Osteoblast (primary cell): ENCODE measurements at places on chromosomes 1 and 21.

- DNase-seq: no peak
Observed at GRCh38 chr1:243483952-243484351, 228.1 kb downstream of the SDCCAG8 start.

DNA sequence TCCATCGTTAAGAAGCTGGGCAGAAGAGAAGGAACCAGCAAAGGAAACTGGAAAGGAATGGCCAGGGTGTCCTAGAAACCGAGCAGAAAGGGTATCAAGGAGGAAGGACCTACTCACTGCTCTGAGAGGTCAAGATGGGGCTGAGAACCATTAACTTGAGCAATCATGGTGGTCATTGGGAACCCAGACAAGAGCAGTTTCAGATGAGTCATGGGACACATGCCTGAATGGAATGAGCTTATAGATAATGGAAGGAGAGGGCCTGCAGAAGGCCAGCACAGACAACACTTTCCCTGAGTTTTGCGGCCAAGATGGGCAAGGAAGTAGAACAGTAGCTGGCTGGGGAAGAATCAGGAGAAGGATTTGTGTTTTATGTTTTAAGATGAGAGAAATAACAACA is 383.2 kb downstream of the KIF26B start:
- DNase-seq: no peak

DNA sequence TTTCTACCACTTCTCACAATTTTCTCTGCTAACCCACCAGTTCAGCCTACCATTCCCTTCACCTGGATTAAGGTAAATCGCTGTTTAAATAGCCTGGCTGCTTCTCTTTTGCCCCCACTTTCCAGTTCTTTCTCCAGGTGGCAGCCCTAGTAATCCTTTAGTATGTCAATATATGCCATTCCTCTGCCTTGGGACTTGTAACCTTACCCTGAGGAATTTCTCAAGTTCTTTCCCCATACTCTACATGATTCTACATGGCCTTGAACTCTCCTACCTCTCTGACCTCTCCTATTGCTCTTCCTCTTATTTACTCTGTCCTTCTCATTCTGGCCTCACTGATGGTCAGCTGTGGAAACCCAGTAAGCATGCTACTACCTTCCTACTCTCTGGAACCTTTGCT is 546.0 kb downstream of the PLA2G4A start:
- peak; percentile 19 for DNase-seq

DNA sequence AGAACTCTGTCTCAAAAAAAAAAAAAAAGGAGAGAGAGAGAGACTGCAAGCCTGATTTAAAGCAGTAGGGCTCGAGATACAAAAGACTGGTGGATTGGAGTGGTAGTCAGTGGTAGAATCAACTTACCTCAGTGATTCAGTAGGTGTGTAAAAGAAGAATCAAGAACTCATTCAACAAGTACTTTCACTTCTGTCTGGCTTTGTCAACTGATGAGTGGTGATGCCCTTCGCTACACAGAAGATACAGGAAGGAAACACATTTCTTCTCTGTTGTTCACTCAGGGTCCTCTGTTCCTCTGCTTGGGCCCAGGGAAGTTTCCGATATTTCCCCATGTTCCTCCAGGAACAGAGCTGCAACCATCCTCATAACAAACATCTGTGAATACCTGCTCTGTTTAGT is 68.6 kb upstream of the COG2 start:
- DNase-seq: no peak

DNA sequence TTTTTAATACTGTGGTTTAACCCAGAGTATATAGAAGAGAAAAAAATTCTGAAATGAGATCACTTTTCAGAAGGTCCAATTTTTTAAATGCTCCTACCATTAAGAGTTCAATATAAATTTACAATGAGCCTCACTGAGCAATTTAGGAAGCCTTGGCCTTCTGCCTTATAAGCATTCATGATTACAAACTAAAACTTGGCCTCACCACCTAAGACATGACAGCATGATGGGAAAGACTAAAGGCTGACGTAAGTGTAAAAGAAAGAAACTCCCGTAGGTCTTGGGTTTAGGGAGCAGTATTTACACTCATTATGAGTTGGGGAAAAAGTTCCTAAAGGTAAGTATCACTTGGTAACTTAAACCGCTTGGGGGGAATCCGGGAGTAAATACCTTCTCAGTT is 70.7 kb upstream of the ESRRG start:
- DNase-seq: no peak

- DNase-seq: peak; percentile 74
Observed at GRCh38 chr1:111621050-111621449, 1.5 kb downstream of the RAP1A start.

DNA sequence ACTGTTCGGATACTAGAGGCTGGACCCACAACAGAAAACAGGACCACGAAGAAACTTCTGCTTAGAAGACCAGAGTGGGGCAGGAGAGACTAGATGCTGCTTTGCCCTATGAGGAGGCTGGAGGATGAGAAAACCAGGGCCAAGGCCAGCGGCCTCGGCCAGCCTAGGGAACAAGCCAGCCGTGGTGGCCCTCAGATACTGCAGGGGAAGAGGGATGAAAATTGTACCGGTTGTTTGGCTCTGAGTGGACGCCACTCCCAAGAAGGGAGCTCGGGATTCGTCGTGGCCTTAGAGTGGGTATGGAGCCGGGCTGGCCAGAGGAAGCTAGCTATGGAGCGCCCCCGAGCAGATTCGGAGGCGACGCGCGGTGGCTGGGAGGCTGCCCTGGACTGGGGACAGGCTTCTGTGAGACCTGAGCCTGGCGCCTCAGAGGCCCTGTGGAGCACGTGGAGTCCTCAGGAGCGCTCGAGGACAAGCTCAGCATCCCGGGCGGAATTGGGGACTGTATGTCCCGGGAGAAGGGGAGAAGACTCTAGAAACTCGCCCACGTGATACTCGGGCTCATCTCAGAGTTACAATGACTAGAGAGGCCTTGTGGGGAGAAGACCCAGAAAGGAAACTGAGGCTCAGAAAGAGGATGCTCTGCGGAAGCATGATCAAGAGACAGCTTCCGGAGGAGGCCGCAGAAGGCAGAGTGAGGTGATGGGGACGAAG is 2.8 kb downstream of the PRRX1 start:
- DNase-seq: no peak

GRCh38 chr1:153578936-153579335 is 13.3 kb upstream of the S100A2 start:
- peak; percentile 52 for DNase-seq

DNA sequence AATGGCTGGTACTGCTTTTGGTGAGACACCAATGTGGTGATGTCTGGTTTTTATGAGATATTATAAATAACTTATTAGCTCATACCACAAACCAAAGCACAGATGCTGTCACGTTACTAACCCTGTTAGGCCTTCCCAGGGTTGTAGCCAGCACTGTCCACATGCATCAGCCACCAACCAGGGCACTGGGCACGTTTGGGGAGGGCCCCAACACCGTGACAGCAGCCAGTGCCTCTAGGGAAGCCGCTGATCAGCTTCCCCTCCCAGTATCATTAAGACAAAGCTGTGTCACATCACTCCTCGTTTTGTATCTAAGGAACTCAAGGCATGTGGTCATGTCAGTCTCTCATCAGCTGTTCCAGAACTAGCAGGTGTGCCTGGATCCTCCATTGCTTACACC is 13.9 kb downstream of the URB1 start:
- peak; percentile 30 for DNase-seq

- DNase-seq: no peak
Observed at GRCh38 chr1:70896224-70896623, 151.4 kb downstream of the PTGER3 start.

- no peak for DNase-seq
Observed at GRCh38 chr1:29709704-29710280, 473.5 kb downstream of the PTPRU start.

DNA sequence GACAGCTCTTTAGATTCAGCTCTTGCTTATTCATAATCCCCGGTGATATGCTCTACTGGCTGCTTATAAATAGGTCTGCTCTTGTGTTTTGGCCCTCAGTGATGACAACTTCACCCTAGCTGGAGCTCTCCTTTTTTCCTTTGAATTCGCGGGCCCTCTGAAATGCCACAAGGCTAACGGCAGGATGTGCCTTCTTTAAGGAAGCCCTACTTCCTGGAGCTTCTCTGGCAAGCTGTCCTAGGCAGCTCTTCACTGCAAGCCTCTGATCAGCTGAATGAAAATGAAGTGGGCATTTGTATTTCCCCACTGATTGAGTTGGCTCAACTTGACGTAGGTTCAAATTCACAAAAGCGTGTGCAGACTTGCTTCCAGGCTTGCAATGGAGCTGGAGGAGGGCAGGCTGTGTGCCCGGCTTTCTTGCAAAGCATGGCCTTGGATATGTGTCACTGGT is 22.2 kb downstream of the SGIP1 start:
- no peak for DNase-seq

DNA sequence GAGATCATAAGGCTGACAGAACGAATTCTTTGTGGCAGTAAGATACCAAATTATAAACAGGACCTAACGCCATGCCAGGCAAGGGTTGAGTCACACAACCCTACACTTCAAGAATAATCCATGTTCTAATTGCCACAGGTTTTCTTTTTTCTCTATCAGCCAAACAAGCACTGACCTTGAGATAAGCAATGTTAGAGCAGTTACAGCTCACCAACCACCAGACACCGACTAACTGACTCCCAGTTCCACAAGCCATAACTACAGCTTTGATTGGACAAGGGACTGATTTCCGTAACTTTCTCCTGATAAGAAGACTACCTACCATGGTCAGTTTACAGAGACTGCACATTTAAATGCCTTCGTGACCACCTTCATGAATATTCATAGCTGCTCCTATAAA is 149.6 kb downstream of the PTPRU start:
- no peak for DNase-seq

- DNase-seq: peak; percentile 60
Observed at GRCh38 chr1:44803312-44804095, 3.3 kb downstream of the PLK3 start.

DNA sequence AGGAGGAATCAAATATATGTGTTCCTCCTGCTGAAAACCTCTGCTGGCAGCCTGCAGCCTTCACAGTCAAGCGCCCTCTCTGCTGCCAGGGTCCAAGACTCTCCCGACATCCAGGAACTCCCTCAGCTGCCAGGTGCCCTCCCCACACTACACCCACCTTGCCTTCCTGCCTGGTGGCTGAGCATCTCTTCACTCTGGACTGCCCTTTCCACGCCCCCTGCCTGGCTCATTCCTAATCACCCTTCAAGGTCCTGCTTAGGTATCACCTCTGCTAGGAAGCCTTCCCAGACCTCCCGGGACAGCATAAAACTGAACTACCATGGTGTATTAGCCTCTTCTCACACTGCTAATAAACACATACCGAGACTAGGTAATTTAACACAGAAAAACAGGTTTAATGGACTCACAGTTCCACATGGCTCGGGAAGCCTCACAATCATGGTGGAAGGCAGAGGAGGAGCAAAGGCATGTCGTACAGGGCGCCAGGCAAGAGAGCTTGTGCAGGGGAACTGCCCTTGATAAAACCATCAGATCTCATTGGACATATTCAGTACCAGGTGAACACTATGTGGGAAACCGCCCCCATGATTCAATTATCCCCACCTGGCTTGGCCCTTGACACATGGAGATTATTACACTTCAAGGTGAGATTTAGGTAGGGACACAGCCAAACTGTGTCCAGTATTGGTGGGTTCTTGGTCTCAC is 15.3 kb downstream of the LDLRAD1 start:
- DNase-seq: no peak

GRCh38 chr1:56436296-56436695 is 143.1 kb downstream of the PLPP3 start:
- DNase-seq: no peak

- peak; percentile 79 for DNase-seq
Observed at GRCh38 chr1:72283307-72284083, 1.2 kb upstream of the NEGR1 start.

- DNase-seq: peak; percentile 79
Observed at GRCh38 chr1:23980728-23981070, 572 bp upstream of the SRSF10 start.

DNA sequence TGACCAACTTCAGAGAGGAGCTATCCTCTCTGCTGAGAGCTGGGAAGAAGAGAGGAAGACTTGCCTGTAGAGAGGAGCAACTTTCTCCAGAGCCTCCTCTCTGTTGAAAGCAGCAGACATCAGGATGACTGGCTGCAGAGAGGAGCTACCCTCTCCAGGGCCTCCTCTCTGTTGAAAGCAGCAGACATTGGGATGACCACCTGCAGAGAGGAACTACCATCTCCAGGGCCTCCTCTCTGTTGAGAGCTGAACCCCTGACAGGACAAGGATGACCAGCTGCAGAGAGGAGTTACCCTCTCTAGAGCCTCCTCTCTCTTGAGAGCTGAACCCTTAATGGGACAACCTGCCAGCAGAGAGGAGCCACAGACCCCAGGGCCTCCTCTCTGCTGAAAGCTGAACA is 83.0 kb upstream of the GJB5 start:
- DNase-seq: no peak

DNA sequence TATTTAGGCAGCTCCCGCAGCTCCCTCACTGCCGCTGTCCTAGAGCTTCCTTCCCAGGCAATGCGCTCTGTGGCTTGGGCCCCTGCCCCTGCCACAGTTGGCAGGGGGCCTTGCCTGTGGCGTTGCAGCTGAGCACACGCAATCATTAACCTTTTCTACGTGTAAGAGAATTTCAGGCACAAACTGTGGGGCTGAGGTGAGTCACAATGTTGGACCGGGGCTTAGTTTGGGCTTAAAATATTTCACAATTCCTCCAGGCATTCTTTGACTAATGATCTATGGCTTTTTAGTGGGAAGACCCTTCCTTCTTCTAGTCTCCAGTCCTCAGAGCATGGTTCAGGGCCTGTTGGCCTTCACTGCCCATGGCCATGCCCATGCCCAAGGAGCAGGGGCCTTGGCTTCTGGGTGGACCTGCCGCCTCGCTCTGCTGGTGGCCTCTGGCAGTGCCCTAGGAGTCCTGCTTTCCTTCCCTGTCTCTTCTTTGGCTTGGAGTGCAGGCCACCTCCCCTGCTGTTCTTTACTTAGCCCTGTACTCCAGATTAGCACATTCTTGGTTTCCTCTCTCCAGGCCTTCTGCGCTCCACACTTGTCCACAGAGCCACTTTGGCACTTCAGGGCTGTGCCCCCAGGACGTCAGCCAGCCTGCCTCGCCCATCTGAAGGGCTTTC is 39.2 kb downstream of the MAPKAPK2 start:
- DNase-seq: no peak

DNA sequence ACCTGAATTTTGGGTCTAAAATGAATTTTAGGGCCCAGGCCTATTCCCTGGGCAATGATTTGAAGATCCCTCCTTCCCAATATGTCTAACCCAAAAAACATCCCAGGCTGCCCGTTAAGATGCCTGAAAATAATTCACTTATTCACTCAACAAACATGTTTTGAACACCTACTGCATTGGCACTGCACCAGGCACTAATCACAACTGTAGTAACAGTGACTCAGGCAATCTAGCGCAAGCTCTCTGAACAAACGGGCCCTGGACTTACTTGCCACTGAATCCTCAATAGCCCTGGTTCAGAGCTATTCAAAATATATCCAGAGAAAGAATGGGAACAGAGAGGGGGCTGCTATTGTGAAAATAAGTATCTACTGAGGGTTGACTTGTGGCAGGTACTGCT is 4.2 kb downstream of the CD244 start:
- no peak for DNase-seq

DNA sequence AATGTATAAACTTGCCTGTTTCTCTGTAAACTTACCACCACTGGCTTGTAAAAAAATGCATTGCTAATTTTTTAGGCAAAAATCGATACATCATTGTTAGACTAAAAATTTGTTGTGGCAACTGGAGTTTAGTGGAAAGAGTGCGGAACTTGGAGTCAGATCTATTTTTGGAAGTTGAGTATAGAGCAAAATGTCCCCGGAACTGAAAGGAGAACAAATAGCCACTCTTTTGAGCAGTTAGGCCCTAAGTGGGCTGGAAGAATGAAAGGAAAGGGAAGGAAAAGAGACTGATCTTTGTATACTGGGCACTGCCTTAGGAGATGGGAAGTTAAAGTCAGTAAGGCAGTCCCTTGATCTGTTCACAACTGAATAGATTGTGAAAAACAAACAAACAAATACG is 30.2 kb downstream of the OPTC start:
- DNase-seq: no peak
